ENCODE measurements at places on chromosomes 7 and 10.

- no peak for DNase-seq
These were observed 692.8 kb upstream of the LRRN3 start for GRCh38 chr7:110397927-110398660.

GRCh38 chr7:100591596-100591995 lies 5.5 kb downstream of the FBXO24 start:
- no peak for DNase-seq

- no peak for DNase-seq
These were observed 113.7 kb downstream of the PTPRN2 start for GRCh38 chr7:158473946-158474345.

GRCh38 chr7:30618961-30619360 lies 24.3 kb downstream of the GARS1 start:
- DNase-seq, result no peak

DNA sequence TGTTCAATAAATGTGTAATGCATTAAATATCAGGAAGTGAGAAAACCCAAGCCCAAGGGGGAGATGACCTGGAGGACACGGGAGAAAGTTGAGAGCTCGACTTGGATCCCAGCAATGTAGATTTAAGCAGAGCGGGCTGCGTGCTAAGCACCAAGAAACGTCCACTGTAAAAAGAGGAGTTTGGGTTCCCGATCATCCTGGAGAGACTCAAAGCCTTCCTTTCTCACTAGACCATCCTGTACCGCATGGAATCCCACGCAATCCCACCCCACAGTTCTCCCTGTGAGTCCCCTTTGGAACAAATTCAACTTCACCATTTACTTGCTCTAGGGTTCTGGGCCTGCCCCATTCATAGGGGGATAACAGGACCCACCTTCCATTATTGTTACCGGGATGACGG lies 2.4 kb downstream of the TRPV6 start:
- peak; percentile 20 for DNase-seq

GRCh38 chr7:137667633-137668387 lies 179.0 kb downstream of the DGKI start:
- no peak for DNase-seq

DNA sequence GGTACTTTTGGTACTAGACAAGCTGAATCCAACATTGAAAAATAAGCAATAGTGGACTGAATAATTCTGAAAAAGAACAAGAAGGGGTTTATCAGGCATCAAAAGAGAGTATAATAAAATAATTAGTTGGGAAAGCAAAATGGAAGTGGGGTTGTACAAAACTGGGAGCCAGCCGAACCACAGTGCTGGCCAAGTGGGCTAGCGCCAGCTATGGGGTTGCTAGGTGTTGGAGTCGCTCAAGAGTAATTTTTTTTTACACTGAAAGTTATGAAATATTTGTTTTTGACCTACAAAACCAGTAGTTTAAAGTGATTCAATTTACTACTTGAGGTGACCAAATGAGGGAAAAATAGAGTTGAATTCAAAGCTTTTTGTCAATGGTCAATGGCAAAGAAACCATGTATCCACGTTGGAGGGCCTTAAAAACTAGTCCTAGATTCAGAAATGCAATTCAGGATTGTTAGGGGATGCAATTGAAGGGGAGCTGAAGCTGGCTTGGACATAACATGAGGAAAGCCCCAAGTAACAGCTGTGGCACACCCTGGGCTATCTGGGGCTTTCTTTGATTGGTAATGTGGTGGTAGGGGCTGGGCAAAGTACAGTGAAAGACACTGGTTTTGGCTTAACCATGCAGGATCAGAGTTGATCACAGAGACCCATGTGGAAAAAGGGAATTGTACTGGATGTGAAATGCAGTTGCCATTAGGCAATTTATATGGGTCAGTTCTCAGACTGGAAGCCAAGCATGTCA lies 28.3 kb upstream of the MSMB start:
- no peak for DNase-seq

DNA sequence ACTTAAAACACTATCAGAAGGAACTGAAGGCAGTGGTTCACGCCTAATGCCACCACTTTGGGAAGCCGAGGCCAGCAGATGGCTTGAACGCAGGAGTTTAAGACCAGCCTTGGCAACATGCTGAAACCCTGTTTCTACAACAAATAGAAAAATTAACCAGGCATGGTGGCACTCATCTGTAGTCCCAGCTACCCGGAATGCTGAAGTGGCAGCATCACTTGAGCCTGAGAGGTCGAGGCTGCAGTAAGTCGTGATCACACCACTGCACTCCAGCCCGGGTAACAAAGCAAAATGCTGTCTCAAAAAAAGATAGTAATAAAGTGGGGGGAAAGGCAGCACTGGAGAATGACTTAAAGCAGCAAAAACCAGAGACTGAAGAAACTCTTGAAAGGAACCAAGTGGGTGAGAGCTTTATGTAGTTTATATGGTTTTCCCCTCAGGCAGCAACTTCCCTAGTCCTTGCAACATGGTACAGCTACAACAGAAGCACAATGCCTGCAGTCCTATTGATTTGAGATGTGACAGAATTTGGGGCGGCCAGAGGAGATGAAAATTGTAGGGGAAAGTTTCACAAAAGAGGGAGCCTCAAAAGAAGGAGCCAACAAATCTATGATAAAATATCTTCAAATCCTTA lies 38.1 kb downstream of the GDI2 start:
- no peak for DNase-seq

GRCh38 chr7:77765906-77766800 lies 32.1 kb downstream of the TMEM60 start:
- DNase-seq, result no peak

DNA sequence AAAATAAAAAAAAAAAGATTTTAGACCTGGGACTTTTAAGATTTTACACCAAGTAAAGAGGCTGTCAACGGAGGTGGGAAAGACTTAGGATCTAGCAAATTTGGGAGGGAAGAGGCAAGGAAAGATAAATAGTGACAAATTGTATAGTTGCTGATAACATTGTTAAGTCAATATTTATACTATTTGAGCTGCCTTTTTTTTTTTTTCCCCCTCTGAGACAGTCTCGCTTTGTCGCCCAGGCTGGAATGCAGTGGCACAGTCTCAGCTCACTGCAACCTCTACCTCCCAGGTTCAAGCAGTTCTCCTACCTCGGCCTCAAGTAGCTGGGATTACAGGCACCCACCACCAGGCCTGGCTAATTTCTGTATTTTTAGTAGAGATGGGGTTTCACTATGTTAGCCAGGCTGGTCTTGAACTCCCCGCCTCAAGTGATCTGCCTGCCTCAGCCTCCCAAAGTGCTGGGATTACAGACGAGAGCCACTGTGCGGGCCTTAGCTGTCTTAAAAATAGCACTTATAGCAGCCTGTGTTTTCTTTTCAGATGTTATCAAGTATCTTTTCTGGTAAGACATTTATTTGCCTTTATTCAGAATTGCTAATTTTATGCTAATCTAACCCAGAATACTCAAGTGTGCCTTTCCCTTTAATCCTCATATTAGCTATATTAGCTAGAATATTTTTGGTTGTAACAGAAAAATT lies 94.5 kb downstream of the MMRN2 start:
- no peak for DNase-seq

- DNase-seq, result no peak
These were observed 115.0 kb downstream of the TMEM26 start for GRCh38 chr10:61338146-61338545.

DNA sequence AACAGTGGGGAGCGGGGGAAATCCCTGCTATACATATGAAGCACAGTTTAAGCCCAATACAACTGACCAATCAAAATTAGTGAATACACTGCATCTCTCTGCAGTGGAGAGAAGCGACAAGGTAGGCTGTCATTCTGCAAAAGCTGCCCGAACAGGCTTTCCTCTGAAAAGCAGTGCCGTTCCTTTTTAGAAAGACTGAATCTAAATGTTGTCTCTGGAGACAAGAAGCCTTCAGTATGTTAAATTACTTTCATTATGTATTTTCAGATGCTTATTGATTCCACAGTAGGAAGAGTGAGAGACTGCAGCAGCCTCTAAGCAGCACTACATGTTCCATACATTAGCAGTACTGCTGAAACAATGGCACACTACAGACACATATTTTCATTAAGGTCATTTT lies at the start of gene GPR22:
Gene GPR22 (plus strand): TSS at position 129 of the 400 bp plus-strand sequence. CDS start 4,004 bp downstream, outside the sequence.
- no peak for DNase-seq

DNA sequence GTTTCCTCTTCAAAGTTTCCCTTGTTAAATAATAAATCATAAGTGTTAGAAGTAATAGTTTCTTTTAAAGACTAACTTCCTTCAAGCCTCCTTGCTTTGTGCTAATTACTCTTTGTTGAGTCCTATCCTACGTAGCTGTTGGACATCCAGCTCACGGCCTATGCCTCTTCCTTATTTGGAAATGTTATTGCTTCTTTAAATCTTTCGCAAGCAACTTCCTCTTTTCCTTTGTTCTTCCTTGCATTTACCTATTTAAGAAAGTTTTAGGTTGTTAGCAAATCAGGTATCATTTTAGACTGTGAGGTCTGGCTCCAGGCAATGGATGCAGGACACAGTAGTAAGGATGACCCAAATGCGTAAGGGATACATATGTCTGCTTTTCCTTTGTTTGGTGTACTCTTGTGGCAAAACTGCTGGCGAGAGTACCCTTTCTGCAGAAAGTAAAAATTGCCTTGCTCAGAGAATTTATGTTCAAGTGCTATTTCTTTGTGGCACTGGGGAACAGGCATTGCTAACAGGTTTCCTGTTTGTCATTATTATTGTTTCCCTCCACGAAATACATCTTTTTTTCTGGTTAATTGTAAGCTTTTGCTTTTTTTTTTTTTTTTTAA lies 110.5 kb downstream of the DYNC2I1 start:
- DNase-seq, result no peak

DNA sequence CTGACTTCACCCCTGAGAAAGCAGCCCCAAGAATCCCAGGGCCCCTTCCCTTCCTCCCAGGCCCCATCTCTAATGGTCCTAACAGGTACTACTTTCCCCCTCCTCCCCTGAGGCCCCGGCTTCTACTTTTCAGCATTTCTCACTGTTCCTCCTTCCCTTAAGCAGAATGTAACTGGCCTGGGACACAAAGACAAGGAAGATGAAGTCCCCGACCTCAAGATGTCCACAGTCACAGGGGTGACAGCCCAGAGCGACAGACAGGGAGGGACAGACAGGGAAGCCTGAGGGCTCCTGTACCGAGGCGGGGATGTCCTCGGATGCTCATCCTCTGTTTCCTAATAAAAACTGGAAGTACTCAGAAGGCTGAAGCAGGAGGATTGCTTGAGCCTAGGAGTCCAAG lies 11.6 kb downstream of the AOC1 start:
- no peak for DNase-seq

DNA sequence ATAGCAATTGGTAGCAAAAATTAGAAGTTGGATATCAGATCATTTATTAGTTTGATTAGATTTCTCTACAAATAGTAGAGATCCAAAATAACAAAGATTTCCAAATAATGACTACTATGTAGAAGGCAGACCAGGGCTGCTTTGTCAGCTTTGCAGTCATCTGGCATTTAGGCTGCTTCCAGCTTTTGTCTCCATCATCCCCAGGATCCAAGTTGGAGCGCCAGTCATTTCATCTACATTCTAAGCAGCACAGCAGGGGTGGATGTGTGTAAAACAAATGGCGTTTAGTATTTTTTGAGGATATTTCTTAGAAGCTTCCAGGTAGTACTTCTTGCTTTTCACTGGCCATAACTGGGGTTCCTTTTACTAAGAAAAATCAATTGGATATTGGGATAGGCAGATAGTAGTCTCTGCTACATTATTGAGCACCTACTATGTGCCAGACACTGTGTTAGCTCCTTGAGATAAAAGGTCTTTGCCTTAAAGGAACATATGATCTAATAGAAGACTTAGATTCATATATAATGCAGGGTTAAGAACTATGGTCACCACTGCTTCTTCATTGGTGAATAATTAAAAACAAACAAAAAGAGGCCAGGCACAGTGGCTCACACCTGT lies 41.5 kb downstream of the TPST1 start:
- no peak for DNase-seq

DNA sequence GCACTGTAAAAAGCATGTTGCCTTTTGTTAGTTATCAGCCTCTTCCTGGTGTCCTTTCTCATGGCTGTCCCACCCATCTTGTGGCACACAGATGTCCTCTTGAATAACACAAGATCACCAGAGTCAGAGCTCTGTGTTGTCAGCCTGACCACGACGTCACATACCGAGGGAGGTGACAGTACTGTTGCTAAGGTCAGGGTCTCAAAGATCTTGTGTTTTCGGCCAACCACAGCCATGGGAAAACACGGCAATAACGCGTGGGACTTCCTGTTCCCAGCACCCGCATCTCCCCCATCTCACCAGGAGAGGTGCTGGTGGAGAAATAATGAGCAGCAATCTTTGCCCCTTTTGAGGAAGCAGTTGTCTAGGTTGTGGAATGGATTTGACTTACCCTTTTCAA lies 40.4 kb downstream of the NPVF start:
- peak; percentile 64 for DNase-seq

GRCh38 chr10:103983367-103983911 lies 16.5 kb downstream of the SLK start:
- DNase-seq, result no peak

DNA sequence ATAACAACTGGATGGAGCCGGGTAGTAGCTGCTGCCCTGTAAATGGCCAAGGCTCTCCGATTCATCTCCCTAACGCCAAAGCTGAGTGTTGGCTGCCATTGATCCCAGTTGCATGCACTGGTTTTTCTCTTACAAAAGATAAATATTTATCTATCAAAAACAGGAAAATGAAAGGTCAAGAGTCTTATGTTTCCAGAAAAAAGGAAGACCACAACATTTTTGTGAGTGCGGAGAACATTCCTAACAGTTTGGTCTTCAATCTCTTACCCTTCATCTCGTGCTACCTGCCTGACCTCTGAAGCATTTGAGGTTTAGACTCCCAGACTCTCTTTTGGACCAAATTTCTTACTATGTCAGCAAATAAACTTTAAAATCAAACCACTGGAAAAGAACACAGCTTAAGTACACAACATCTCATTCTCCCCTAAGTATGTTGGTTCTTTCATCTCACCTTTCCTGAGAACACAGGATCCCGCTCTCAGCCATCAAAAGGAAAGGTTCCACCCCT lies 61.6 kb downstream of the SORBS1 start:
- no peak for DNase-seq

DNA sequence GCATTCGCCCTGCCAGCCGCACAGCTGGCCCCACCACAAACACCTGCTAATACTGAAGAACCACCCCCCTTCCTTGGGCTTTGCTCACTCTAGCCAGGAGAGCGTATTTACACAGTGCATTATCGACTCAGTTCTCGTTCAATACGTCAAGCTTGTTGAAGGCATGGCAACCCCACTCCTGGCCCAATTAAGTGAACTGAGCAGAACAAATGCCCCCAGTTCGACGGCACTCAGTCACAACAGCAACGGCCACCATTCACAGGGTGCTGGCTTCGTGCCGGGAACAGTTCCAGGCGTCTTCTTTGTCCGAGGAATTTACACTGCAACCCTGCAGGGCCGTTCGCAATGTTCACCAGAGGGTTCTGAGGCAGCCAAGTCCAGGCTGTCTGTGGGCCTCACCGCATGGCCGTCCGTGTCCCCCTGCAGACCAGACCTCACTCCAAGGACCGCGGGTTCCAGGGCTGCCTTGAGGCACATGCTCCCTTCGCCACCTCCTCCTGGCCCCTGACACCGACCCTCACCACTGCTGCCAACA lies 175.3 kb downstream of the DIP2C start:
- no peak for DNase-seq

- DNase-seq, result no peak
These were observed 387.2 kb downstream of the CNTNAP2 start for GRCh38 chr7:146503844-146504243.

GRCh38 chr7:83586281-83586680 lies 62.7 kb downstream of the SEMA3E start:
- DNase-seq, result no peak

- DNase-seq, result no peak
These were observed 110.8 kb downstream of the RGS10 start for GRCh38 chr10:119431773-119432135.

All from endodermal cell (in vitro differentiated cells).